Epithelial cell of proximal tubule (primary cell): ENCODE measurements at places on chromosomes 5 and 9. TPM values are rescaled to one million over a fixed set of nuclear protein-coding genes. Genes with fewer than 3 reads are reported as not detected.

- DNase-seq = no peak
These were observed 70.8 kb downstream of the MFAP3 start for GRCh38 chr5:154109416-154110106.

DNA sequence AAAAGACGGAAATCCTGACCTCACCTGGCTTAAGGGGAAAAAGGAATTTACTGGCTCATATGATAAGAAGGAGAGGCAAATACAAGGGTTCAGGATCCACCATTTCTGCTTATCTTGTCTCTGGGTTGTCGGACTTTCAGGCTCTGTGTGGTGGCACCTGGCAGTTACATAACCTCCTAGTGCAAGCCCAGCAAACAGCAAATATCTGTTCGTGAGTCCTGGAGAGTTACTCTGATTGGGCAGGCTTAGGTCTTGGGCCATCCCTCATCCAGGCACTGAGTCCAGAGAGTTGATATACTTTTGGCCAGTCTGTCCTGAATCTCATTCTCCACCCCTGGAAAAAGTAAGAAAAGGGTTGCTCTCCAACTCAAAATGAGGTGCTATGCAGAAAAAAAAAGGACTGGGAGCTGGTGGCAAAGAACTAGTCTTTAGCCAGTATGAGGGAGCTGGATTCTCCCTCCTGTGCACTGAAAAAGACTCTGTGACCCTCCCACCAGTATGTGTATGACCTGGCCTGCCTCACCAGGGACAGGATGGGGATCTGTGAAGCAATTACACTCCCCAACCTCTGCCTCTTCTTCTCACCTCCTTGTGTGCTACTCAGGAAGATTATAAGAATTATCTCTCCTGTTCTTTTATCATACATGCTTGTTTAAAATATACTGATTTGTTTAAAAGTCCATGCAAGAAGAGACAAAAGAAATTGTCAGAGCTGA lies 282.9 kb downstream of the ARHGAP26 start:
- DNase-seq = no peak

DNA sequence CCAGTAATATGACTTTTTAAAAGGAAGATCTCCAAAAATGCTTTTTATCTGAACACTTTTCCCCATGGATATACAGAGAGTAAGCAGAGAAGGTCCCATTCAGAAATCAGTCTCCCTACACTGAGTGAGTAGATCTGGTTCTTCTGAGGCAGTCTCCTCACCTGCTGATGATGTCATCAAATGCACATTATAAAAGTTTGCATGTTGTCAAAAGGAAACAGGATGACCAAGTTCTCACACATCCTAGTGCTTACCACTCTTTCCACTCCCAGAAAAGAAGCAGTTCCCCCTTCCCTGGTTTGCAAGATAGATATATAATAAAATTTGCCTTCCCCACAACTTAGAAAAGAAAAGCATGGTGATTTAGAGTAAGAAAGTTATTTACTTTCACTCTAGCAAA lies 180.5 kb downstream of the RAB3C start:
- no peak for DNase-seq

DNA sequence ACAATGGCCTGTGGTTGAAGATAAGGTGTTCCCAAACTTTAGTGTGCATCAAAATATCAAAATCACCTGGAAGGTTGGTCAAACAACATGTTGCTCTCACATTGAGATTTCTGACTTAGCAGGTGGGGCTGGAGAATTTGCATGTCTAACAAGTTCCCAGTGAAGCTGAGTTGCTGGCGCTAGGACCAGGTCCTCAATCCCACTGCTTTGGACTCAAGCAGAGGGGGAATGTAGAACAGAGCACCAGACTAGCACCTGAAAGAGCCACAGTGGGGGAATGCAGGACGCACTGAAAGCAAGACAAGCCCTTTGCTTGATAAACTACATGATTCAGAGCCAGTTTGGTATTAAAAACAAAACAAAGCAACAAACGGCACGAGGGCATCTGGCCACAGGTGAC lies 458.1 kb downstream of the MTRR start:
- no peak for DNase-seq

GRCh38 chr5:125310749-125311148 lies 564.3 kb upstream of the ZNF608 start:
- DNase-seq = peak; percentile 40

The SPINK13 gene
- 0.07 and 0.58 TPM in 2 replicates for total RNA-seq

DNA sequence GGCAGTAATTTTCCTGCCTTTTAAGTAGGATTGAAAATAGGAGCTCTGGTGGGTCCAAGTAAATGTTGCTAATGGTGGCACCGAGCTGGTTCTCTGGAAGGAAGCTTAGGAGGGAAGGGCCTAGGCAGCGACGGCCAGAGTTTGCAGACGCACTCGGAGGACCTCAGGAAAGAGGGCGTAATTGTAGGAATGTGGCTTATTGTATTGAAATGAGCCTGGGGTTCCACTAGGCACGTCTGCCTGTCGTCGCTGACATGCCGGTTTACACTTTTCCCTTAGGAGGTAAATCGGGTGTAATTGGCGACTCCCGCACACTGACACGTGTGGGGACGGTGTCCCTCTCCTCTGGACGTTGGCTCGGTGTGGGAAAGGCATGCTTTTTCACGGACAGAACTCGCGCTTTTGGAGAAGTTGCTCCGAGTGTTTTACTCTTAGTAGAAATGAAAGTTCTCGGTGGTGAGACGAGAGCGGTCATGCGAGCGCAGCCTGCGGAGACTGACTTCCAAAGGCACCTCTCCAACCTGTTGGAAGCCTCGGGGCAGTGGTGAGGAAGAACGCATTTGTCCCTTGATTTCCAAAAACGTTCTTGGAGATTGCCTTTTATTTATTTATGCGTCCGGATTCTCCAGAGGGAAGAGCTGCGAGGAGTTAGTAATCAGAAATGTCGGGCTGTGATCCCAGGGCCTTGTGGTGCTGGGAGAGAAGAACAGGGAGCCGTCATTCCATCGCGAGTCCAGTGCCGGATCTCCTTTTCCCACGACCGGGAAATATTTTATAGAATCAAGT lies 1.3 kb downstream of the NR4A3 start:
- no peak for DNase-seq

- DNase-seq = no peak
These were observed 137.7 kb downstream of the CNTLN start for GRCh38 chr9:17272536-17272935.

GRCh38 chr5:173457482-173457881 lies 129.3 kb upstream of the STC2 start:
- DNase-seq = no peak

The ASS1 gene
- 6.3 and 9.4 TPM in 2 replicates for total RNA-seq

DNA sequence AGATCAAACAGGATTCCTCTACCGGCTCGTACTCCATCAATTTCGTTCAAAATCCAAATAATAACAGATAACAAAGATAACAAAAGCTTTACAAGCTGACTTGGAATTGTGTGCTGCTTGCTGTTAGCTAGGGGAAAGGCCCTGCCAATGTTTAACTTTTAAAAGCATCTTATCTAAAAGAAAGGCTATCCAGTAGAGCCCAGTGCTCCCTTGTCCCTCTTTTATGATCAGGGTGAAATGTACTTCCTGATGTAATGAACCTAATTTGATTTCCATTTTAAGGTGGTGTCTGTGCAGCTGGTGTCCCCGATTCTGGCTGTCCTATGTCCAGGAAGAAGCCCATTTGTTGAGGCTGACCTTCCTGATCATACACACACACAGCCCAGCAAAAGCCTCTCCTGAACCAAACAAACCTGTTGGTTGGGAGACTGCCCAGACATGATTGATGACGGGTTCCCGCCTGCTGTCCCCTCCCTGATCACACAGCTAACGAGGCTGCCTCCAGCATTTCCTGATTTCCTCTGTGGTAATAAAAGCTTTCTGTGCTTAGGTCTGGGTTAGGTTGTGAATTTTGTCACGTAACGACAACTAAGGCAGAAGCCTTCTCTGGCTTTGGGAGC lies 54.1 kb downstream of the PWWP2A start:
- DNase-seq = no peak

The SIL1 gene
- total RNA-seq = 29.3 and 32.3 TPM in 2 replicates

The SPINK6 gene
- total RNA-seq = not detected in 2 replicates

DNA sequence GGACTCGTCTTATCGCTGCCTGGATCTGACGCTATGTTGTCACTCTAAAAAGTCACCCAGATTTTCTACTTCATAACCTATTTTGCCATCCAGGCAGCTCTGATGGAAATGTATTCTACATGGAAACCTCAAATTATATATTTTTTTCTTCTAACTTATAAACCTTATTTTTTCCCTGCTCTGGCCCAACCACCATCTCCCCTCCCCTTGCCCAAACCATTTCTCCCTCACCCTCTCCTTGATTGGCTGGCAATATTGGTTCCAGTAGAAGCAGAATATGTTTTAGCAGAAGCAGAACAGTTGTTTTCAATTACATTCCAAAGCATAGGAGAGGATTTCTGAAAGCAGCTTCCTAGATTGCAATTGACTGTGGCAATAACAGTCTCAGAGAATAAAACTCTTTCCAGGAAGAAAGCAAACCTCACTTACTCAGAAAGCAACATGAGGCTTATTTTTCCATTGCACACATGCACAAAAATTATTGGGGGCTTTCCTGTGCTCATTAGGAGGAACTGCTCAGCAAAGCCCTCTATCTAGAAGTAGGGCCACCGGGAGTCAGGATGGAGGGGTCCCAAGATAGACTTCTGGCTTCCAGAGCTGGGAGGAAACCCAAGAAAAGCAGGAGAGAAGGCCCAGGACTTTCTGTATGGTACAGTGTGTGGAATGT lies 191.8 kb downstream of the ESM1 start:
- no peak for DNase-seq

DNA sequence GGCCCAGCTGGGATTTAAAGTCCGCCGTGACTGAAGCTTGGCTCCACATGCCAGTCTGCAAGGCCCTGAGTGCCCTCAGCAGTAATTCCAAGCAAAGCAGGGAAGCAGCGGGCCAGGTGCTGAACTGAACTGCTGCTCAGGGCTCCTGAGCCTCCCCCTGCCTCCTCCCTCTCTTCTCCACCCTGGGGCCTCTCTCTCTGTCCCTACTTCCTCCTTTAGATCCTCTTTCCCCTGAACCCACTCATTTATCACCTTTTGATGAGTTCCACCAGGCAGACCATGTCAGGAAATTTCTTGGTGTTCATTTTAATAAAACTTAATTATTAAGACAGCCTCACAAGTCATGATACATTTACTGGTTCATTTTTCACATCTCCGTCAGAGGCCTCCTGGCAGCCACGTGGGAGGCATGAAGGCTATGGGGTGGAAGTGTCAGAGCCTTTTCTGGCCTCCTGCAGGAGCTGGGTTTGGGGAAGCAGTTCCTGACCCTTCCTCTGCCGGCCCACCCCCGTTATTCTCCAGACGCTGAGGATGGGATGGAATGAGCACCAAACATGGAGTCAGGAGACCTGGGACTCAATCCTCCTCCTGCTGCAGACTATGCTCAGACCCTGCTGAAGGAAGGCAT lies 32.2 kb upstream of the KCNIP1 start:
- DNase-seq = no peak

GRCh38 chr5:35129276-35129675 lies 81.5 kb upstream of the AGXT2 start:
- no peak for DNase-seq

GRCh38 chr5:11903121-11903613 lies 1.1 kb downstream of the CTNND2 start:
- DNase-seq = no peak

DNA sequence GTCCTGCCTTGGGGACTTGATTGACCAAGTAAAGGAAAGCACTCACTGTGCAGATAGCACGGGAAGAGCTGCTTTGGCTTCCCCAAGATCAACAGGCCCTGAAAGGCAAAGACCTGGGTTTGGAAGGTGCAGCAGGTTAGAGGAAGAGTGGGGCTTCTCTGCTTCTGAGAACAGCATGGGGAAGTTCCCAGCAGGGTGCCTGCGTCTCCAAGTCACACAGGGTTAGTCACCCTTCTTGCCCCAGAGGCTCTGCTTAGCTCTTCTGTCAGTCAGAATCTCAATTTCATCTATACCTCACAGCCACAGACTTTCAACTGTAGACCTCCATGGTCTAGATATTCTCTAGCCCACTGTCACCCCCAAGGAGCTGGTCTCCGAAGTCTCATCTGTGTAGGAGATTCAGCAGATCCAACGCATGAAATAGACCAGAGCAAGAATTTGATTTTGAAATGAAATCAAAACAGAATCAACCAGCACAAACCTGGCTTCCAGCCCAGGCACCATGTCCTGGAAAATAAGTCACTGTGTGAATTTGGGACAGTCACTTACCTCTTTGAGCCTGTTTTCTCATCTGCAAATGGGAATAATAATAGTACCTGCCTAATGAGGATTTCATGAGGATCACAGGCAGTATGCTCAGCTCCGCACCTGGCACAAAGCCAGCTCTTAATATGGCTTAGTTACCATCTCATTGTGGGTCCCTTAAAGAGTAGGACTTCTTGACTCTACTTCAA lies 64.0 kb downstream of the SFXN1 start:
- DNase-seq = no peak

The ECSCR gene
- total RNA-seq = 0.12 and 0.65 TPM in 2 replicates

GRCh38 chr5:76582230-76583162 lies 40.7 kb downstream of the F2RL2 start:
- DNase-seq = no peak

- no peak for DNase-seq
These were observed 68.4 kb downstream of the PSD2 start for GRCh38 chr5:139863855-139864558.

DNA sequence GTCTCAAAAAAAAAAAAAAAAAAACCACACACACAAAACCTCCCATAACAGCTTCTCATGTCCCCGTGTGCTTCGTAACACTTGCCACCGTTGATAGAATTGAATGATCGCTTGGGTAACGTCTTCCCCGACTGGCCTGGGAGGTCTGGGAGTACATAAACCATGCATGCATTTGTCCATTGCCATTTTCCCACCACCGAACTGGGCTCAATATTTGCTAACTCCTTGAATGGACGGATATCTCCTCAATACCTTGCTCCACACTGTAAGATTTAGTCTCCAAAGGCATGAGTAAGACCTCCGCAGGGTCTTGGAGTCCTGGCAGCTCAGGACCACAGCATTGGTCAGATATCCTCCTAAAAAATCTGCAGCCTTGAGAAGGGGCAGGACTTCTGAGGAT lies 3.2 kb upstream of the P4HA2 start:
- no peak for DNase-seq

GRCh38 chr5:67395790-67396418 lies 199.3 kb upstream of the CD180 start:
- no peak for DNase-seq

DNA sequence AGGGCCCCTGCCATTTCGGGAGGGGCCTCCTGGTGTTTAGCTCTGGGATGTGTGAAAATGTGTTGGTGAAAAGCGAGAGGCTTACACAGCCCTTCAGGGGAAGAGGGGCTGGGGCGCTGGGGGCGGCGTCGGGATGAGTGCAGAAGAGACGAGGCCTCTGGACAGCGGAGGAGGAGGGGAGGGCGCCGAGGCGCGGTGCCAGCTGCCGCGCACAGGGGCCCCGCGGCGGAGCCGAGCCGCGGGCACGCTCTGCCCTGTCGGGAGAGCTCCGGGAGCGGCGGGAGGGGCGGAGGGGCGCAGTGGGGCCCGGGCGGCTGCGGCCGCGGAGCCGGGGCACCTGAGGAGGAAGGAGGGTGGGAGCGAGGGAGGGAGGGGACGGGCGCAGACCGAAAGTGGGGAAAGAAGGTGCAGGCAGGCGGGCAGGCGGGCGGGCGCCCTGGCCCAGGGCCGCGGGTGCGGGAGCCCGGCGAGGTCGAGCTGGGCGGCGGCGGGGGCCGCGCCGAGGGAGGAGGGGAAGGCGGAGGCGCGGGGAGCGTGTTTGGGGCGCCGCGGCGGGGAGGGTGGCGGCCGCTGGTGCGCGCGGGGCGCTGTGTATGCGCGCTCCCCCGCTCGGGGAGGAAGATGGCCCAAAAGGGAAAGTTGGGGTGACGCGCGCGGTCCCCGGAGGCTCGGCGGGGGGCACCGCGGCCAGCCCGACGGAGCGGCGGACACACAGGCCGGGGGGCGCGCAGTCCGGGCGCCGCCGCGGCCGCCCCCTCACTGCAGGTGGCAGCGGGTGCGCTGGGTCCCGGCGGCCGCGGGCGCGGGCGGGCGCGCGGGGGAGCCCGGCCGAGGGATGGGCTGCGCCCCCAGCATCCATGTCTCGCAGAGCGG lies at the start of gene PDE8B:
TSS of gene PDE8B (plus strand) at position 590 of the 873 bp plus-strand sequence. CDS start at position 836, 246 bp downstream.
- no peak for DNase-seq
